Stimulated activated memory B cell treated with anti-CD40 and anti-IgM and Interleukin-4, amounts not matched to agents 10 μg/mL and 1 μg/mL and 100 μg/mL, for 72 hours (primary cell): ENCODE measurements at places on chromosomes 3 and 15.

DNA sequence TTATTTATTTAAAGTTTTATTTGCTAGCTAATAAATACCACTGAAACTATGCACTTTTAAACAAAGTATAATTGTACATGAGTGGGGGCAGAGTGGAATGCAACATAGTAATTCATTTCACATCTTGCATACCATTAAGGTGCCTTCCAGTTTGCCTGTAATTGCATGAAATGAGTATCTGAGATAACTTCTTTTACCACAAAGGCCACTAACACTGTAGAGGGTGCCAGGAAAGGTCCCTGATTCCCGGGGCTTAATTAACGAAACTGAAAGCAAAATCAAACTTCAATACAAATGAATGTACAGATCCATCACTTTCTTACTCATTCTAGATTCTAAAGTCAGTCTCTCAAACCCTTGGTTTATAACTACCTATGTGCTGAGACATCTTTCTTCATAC is 2.1 kb downstream of the CD47 start:
- ATAC-seq: no peak

- no peak for ATAC-seq
Measured at GRCh38 chr3:52067526-52067925, 11.2 kb upstream of the DUSP7 start.

- no peak for ATAC-seq
Measured at GRCh38 chr3:98541695-98542094, 9.9 kb downstream of the GPR15 start.

DNA sequence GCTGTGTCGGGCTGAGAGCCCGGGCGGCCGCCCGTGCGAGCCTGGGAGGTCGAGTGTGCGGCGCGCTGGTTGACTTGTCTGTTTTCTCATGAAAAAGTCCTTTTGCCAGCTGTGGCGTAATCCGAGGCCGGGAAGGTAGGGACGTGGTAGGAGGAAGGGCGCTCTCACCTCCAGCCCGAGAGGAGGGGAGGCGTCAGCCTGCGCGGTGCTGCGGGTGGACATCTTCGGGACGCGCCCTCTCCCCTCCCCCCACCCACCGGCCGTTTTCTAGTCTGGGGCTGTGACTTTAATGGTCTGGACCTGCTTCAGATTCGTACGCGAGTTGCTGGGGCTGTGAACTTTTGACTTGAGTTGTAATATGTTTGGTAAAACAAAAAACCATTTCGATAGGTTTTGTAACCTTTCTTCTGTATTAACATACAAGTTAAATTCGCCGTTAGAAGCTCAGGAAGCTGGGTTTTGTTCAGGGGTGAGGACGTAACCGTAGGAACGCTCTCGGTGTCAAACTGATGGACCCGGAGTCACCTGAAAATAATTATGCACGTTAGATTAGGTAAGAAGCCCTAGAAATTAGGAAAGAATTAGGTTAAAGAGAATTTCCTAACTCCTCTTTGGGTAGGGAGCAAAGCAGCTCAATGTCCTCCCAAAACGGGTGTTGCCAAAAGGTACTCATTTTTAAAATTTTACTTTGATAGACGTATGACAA is 762 bp downstream of the NCK1 start:
- peak; percentile 25 for ATAC-seq

DNA sequence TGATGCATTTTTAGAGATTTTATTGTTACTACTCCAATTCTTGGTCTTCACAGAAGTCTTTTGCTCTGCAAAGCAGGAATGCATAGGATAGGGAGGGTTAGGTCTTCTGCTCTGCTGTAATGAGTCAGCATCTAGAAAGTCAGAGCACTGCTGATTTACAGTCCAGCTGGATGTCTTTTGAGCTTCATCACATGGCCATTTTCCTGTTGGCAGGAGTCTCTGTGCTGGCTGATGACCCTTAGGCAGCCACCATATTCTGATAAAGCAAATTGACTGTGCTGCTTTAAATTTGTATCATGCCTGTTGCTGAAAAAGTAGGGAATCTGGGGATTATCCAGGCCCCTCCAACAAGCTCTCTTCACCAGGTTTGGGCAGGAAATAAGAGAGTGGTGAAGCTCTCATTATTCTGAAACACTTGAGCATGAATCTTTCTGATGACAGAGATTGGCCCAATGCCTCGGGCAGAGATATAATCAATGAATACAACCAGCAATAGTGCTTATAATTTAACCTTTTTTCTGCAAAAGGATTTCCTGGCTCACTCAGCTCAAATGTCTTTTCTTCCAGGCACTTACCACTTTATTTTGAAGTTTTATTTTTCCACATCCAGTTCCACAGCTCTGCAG is 9.7 kb upstream of the CRBN start:
- ATAC-seq: no peak

- ATAC-seq: no peak
Measured at GRCh38 chr3:131349454-131349853, 32.1 kb upstream of the NUDT16 start.

DNA sequence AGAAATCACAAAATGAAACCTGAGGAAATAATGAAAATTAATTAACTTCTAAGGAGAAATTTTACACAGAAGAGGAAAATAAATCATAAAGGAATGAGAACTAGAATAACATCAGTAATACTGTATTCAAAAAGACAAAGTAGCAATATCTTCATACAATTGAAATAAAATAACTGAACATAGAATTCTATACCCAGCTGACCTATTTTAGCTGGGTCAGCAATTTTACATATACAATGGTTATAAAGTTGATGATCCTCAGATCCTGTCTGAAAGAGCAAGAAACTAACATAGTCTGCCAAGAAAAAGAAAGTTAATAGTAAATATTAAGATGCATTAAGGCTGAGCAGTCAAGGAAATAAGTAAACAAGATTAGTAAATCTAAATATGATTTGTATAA is 93.0 kb upstream of the P3H2 start:
- no peak for ATAC-seq

GRCh38 chr3:110731148-110731547 is 340.5 kb upstream of the NECTIN3 start:
- ATAC-seq: no peak

- ATAC-seq: no peak
Measured at GRCh38 chr3:44342176-44342790, 3.7 kb downstream of the TCAIM start.

- no peak for ATAC-seq
Measured at GRCh38 chr15:91302588-91303439, 202.8 kb downstream of the SV2B start.

- no peak for ATAC-seq
Measured at GRCh38 chr3:59131016-59131766, 81.4 kb upstream of the CFAP20DC start.

DNA sequence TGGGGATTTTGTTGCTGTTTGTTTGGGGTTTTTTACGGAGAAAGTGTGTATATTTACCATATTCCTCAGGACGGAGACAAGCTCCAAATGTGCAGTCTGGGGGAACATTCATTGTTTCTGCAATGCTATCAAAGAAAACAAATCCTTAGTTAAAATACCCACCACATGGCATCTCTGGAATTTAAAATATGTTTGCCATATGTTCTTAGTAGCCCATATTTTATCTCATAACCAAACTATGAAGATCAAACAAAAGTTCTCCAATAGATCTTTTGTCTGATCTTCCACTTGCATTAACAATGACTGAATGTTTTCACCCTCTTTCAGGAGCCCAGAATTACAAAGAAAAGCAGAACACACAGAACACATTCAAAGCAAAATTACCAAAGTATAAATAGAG is 35.3 kb downstream of the EFHB start:
- ATAC-seq: no peak

- no peak for ATAC-seq
Measured at GRCh38 chr15:68197661-68198437, 7.3 kb downstream of the CALML4 start.

- ATAC-seq: no peak
Measured at GRCh38 chr3:4748701-4749378, 230.4 kb upstream of the BHLHE40 start.

- ATAC-seq: no peak
Measured at GRCh38 chr15:48427960-48428547, 96.8 kb downstream of the DUT start.

GRCh38 chr3:159764490-159765029 is 224.1 kb upstream of the IL12A start:
- no peak for ATAC-seq

DNA sequence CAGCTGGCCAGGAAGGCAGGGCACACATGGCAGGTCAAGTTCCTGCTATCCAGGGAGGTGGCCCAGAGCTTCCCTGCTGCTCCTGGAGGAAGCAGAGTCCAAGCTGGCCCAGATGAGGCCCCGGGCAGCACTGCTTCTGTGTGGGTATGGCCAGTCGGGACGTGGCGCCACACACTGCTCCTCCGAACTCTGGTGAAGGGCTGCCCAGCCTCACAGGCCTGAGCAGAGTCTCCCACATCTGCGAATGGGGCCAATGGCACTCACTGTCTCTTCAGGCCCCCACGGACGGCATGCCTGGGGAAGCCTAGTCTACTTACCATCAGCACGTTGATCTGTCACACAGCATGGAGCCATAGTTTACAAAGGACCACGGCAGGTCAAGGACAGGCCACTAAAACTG is 2.5 kb upstream of the PLA2G4F start:
- no peak for ATAC-seq

DNA sequence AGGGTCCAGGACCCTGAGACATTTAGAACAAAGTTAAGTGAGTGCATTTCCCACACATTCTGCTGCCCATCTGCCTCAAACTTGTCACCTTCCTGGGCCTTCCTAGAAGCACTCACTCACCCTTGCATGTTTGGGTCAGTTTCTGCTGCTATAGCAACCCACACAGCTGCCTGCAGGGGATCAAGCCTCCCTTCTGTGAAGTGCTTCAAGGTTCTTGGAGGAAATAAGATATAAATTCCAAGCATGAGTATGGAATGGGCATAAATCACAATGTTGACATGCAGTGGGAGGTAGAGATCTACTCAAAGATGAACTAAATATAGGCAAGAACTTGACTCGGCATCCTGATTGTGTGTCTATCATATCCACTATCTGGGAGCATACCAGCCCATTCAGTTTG is 140.4 kb downstream of the SLC9A9 start:
- ATAC-seq: no peak

DNA sequence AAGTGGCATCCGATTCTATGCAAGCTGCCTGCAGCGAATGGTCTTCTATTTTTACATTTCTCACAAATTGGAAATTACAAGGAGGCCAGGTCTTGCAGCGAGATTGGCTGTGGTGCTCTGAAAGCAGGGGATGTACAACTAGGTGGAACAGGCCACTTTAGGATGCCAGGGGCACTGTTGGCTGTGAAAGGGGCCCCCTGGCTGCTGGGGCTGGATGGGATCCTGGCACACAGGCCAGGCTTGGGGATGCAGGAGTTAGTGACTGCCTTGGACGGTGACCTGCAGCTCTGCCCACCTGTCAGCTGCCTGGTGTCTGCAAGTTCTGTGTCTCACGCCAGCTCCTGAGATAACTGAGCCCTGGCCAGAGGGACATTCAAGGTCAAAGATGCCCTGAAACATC is 4.6 kb downstream of the SLC6A1 start:
- ATAC-seq: no peak

- no peak for ATAC-seq
Measured at GRCh38 chr3:149658744-149659497, 1.1 kb upstream of the WWTR1 start.

DNA sequence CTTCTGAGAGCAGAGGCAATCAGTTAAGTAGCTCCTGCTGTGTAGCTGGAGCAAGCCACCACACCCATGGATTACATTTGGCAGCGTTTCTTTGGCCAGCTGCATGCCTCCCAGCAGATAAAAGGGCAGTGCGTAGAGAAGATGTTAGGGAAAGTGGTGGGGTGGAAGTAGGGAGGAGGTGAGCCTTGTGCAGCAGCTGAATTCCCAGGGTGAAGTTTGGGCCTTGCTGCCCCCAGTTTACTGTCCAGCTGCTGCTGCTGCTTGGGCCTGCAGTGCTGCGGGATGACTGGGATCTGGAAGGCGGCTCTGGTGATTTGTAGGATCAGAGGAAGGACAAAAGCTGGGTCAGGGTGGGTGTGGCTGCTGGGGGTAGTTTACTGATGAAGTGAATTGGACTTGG is 318.7 kb upstream of the C2CD4B start:
- no peak for ATAC-seq

DNA sequence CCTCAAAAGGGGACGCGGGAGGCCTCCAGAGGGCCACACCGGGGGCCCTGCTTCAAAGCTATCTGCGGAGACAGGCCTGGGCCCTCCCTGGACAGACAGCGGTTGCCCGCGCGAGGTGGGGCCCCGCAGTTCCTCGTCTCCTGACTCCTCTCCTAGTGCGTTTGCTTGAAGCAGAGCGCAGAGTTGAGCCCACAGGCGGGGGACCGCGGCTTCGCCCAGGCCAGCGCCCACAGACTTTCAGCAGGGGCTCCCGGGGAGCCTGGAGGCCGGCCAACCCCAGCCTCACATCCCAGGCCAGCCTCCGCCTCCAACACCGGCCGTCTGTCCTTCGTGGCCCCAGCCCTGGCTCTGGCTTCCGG is 540 bp upstream of the ADAMTS7 start:
- peak; percentile 53 for ATAC-seq

GRCh38 chr3:129745253-129745652 is 138.8 kb upstream of the PLXND1 start:
- no peak for ATAC-seq

DNA sequence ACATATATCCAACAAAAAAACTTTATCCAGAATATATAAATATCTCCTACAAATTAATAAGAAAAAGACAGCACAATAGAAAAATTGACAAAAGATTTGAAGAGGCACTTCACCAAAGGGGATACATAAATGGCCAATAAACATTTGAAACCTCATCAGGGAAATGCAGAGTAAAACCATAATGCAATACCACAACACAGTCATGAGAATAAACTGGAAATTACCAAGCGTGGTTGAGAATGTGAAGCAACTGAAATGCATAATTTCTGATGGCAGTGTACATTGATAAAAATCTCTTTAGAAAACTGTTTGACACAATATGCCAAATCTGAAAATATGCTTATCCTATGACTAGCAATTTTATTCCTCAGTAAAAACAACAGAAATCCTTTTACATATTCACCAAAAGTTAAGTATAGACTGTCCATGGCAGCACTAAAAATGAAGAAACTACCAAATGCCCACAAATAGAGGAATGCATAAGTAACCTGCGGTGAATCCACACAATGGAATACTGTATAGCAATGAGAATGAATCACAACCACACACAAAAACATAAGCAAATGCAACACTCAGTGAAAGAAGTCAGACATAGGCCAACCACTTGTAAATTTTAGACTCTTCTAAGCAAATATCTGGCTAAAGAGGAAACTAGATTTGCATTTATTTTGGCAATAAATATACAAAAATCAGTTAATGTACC is 7.9 kb downstream of the LYZL4 start:
- no peak for ATAC-seq

- peak; percentile 67 for ATAC-seq
Measured at GRCh38 chr3:122754929-122755328, 38.7 kb downstream of the HSPBAP1 start.
